Chondrocyte (in vitro differentiated cells): ENCODE measurements at places on chromosomes 7 and 10.

DNA sequence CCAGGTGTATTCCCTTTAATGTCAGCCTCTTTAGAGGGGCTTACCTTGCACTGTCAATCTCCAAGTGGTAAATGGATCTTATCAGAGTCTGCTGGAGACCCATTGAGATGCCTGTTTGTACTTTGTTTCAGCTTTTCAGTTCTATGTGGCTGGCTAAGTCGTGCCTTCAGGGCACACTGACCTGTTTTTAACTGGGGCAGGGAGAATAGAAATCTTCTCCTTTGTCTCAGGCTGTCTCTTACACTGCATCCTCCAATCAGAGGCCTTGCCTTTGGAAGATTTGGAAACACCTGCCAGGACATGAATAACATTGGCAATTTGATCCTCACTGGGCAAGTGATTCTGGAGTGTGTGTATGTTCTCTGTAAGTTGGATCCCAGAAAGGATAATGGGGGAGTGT is 65.0 kb downstream of the POU6F2 start:
- DNase-seq, result no peak

DNA sequence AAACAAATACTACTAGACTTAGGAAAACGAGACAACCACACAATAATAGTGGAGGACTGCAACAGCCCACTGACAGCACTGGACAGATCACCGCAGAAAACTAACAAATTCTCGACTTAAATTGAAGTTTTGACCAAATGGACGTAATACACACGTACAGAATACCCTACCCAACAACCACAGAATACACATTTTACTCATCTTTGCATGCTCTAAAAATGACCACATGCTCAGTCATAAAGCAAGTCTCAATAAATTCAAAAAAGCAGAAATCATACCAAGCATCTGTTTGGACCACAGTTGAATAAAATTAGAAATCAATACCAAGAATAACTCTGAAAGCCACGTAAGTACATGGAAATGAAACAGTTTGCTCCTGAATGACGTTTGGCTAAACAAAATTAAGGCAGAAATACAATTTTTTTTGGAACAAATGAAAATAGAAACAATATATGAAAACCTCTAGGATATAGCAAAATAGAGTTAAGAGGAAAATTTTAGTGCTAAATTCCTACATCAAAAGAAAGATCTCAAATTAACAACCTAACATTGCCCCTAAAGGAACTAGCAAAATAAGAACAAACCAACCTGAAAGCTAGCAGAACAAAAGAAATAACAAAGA is 30.6 kb downstream of the MAPK8 start:
- no peak for DNase-seq

DNA sequence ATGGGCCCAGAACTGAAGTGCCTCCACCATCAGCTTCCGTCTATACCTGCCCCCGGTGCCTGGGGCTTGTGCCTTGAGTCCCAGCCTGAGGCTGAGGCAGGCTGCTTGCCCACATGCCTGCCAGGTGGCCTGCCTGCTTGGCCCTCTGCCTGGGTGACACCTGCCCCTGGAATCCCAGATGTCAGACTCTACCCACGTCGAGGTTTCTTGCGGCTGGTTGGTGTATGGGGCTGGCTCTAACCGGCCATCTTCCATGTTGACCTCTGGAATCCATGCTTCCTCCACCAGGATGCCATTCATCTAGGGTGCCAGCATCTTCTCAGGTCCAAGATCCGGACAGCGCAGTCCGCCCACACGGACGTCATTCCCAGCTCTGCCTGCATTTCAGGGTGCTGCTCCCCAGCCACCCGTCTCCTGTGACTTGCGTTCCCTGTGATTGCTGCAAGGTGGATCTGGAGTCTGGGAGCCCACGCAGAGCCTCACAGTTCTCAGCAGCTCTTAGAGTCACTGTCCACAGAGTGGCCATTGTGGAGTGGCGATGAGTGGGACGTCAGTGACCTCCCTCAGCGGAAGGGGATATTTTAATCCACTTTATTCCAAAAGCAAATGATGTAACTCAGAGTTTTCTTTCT is 298.1 kb downstream of the TCERG1L start:
- peak; percentile 61 for DNase-seq

DNA sequence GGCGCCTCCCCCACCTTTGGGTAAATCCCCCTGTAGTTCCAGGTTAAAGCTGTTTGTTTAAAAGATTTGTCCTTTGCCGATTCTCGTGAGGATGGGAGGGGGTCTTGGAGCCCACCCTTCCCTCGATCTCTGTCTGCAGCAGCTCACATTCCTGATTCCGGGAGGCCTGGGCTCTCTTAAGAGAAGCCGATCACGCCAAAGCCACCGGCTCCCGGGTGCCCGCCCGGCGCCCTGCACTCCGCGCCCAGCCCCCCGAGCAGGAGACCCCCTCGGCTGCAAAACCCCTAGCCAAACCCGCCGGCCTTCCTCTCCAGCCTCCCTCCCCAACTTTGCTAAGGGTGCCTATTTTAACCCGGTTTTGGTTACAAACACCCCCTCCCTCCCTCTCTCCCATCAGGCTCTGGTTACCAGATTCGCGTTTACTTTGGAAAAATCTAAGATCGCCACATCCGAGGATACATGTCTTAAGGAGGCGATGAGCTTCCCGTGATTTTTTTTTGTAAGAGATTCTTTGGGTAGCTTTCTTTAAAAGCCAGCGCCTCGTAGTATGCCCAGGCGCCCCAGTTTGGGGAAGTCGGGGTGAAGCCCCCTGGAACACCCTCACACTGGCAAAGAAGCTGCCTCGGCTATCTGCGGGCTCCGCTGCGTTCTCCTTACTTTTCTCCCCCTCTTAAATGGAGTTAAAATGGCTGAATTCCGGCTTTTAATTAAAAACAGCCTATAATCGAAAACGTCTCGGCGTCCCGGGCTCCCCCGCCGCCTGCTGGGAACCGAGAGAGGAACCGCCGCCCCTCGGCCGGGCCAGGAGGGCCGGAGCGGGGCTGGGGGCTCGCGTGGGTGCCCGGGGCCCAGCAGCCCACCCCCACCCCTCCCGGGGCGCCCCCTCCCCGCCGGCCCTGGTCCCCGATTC is 983 bp downstream of the TNRC18 start:
- no peak for DNase-seq

DNA sequence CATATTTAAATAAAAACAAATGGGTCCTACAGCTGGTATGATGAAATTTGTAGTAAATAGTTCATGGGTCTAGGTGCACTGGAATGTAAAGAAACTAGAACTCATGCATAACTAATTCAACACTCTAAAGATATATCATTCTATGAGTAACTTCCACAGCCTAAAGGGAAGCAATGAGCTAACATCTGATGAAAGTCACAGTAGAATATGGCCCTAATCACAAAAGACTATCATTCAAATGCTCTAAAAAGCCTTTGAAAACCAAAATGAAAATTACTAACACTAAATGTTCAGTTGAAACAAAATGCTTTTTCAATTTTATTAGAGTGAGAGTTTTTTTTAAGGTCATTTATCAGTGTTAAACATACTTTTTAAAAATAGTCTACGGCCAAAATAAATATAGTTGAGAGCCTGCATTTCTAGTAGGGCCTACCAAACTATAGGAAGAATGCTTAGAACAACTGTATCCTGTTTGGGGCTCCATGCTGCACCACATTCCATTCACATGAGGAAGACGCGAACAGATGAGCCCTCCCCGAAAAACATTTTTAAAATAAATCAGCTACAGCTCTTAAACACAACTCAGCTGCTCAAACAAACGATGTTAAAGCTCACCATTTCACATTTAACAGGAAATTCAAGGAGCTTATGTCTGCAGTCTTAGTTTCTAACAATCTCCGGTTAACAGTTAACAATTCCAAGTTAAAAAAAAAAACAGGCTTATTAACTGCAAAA is 134.5 kb downstream of the NRBF2 start:
- no peak for DNase-seq

DNA sequence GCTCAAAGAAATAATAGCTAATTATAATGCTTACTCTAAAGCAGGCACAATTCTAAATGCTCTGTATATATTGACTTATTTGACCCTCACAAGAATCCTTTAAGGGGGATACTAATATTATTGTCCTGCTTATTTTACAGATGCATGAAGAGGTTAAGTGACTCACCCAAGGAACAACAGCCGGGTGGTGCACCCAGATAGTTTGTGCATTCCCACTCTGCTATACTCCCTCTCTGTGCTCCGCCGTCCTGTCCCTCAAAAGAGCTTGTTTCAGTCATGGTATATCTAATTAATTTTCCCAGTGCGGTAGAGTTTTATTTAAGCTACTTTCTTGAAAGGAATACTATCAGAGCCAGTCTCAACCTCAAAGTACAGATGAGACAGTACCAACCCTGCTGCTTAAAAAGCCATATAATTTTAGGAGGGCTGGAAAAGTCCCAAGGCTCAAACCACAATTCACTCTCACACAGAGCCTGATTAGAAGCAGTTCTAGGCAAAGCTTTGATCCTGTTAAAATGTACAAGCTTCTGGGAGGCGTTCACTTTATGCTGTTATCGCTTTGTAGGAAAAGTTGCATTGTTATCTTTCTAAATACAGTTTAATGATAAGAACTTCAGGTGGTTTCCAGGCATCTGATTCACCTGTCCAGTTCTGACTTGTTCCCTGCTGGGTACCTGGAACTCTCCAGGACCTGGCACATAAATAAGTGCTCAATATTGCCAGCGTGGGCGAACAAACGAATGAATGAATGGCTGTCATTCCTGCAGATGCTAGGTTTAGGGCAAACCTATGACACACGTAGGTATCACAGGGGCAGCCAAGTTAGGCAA is 261.5 kb upstream of the KLF14 start:
- DNase-seq, result no peak

- DNase-seq, result no peak
Observed at GRCh38 chr10:34121781-34122622, 693.1 kb downstream of the PARD3 start.

- no peak for DNase-seq
Observed at GRCh38 chr7:80095545-80095944, 39.1 kb upstream of the GNAI1 start.

DNA sequence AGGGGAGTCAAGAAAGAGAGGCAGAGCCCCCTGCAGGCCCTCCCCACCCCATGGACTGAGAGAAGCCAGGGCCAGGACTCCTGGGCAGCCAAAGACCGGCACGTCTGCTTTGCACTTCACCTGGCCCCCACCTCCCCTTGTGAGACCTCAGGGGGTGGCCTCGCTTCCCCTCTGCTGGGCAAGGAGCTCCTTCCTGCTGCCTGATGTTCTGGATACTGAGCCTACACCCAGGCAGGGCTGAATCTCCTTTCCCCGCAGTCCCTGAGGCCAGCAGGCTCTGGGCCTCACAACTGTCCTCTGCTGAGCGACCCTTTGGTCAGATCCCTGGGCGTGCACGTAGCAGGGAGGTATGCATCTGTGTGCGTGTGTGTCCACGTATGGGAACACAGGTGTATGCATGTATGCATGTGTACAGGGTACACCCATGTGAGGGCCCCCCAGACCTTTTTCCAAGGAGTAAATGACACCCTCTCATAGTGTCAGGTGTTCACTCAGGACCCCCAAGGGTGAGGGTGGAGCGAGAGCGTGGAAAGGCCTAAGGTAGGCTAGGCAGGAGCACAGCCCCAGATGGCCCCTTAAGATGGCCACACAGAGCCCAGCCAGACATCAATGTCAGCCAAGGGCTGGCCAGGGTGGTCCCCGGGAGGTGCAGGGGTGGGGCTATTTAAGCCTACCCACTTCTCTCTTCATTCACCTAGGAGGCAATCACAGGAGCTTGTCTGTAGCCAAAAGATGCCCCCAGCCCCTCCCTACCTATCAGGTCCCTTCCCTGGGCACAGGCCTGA is 1.9 kb upstream of the RET start:
- peak; percentile 86 for DNase-seq

DNA sequence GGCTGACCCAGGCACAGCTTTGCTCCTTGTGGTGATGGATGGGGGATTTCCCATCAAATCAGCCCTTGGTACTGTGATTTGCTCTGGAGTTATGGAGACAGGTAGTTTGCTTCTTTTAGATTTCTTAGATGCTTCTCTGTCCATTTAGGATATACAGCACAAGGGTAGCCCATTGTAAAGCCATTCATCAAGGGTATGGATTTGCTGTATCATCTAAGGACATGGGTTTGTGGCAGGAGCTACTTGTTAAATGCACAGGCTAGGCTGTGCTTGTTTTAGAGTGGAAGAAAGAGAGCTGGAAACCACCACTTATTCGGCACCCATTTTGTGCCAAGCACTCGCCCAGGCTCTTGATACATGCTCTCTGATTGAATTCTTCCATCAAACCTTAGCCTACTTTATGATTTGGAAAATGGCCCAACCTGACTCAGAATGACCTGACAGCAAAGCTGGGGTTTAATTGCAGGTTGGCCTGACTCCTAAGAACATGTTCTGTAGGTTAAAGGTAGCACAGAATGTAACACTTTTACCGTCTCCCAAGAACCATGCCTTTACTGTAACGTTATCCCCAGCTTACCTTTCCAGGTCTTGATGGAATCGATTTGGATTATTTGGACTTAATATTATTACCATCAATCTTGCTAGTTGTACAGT is 168.0 kb downstream of the SNX10 start:
- no peak for DNase-seq

DNA sequence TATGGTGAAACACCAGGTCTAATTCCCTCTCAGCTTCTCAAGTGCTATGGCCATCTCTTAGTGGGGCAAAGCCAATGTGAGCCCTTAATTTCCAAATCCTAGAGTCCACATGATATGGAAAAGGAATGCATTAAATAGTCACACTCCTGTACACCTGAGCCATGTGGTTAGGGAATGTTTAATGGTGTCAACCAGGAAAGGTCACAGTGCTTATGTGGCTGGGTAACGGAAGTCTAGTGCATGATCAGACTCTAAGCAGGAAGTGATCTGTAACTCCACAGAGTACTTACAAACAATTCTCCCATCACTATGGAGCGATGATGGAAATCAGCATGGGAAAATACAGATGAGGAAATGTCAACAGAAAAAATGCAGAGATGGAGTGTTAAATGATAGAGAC is 148.8 kb downstream of the MAGI2 start:
- no peak for DNase-seq

GRCh38 chr10:17765602-17766001 is 13.6 kb downstream of the TMEM236 start:
- DNase-seq, result no peak

DNA sequence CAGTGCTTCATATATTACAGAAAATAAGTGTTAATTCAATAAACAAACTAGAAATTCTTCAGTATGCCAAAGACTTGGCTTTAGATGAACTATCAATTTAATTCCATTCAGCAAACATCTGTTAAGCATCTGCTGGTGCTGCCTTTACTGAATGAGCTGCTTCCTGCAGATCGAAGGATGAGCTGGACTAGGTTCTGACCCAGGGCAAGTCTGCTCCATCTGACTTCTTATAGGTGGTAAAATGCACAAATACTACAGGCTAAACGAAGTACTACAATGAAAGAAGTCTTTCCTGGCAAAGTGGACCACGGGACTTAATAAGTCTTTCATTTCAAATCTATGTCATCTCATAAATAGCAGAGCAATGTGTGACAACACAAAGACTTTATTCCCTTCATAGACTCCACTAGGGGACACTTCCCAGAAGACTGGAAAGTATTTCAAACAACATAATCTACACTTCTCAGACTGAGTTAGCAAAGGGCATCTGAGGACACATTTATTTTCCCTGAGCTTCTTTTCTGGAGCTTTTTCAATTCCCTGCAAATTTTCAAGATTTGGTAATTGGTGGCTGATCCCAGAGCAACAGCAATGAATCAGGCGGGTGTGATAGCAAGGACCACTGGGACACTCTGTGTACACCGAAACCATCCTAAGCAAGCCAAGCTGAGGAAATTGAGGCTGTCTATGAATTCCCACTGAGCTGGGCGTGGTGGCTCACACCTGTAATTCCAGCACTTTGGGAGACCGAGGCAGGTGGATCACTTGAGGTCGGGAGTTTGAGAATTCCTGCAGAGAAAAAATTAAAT is 108.9 kb upstream of the FRMD4A start:
- DNase-seq, result no peak
